ENCODE measurements at places on chromosomes 1 and 21.
A peak's percentile ranks its signal among the peaks of the same experiment; 100 is the strongest.

GRCh38 chr1:41622402-41622801 is 137.9 kb upstream of the EDN2 start:
- DNase-seq: peak; percentile 69

DNA sequence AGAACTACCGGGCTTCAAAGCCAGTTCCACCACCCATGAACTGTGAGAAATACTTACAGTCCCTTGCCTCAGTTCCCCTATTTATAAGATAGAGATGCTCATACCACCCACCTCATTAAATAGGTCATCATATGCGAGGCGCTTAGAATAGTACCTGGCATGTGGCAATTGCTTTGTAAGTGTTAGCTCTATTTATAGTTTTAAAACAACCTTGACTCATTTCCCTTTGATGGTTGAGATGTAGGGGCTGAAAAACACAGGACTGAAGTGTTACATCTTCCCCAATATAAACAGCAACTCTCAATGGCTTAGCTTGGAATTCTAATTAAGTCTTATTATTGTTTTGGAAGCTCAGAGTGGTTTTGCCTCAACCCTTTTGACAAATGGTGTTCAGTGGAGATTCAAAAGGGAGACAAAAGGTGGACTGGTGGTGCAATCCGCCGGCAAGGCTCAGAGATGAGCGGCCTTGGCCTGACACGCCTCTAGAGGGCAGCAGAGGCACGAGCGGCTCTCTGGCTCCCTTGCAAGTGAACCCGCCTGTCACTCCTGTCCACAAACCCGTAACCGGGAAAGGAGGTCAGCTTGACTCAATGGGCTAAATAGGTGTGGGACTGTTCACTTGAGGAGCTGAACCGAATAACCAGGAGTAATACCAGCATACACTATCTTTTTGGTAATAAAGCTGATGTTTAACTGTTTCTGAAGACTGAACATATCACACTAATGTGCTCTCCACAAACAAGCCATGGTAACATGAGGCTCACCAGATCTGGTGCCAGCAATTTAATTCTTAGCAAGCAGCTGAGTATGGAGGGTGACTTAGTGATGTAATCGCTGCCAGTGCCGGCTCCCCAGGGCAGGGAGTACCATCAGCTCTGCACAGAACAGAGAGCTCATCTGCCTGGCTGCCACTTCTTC is 19.5 kb upstream of the SMYD2 start:
- DNase-seq: peak; percentile 65

- no peak for DNase-seq
These were observed 37.7 kb upstream of the LRRN2 start for GRCh38 chr1:204723131-204723787.

DNA sequence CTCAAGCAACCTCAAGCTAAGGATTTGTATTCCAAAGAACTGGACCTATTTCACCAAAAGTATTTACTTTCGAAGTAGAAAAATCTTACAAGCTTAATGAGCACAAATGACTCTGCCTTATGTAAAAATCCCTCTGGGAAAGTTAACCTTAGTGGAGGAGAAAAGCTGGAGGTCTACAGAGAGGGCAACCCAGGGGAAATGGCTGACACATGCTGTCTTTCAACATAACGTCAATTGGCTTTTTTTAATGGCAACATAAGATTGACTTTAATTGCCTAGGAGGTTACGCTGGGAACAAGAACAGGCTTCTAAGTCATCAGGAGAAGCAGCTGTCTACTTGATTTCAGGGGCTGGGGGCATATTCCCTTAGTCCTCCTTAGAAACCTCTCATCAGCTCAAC is 52.3 kb downstream of the UTP25 start:
- DNase-seq: no peak

- peak; percentile 74 for DNase-seq
These were observed 61.8 kb upstream of the DAB1 start for GRCh38 chr1:57485643-57486042.

DNA sequence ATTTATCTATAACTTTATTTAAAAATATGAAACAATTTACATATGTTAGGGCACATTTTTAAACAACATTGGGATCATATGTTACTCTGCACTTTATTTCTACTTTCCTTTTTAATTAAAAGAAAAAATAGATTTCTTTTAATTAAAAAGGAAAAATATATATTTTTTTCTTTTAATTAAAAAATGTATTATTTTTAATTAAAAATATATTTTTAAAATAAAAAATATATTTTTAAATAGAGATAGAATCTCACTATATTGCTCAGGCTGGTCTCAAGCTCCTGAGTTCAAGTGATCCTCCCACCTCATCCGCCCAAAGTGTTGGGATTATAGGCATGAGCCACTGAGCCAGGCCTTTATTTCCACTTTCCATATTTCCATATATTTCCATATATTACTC is 36.7 kb downstream of the WARS2 start:
- DNase-seq: no peak

- no peak for DNase-seq
These were observed 22.9 kb downstream of the SMAP2 start for GRCh38 chr1:40396420-40396819.
